HT-29 (cell line): ENCODE measurements at places on chromosomes 11 and 22. TPM values are rescaled to one million over a fixed set of nuclear protein-coding genes. Genes with fewer than 3 reads are reported as not detected.

- peak; percentile 25 for DNase-seq
Observed at GRCh38 chr11:120545813-120546212, 34.3 kb downstream of the GRIK4 start.

DNA sequence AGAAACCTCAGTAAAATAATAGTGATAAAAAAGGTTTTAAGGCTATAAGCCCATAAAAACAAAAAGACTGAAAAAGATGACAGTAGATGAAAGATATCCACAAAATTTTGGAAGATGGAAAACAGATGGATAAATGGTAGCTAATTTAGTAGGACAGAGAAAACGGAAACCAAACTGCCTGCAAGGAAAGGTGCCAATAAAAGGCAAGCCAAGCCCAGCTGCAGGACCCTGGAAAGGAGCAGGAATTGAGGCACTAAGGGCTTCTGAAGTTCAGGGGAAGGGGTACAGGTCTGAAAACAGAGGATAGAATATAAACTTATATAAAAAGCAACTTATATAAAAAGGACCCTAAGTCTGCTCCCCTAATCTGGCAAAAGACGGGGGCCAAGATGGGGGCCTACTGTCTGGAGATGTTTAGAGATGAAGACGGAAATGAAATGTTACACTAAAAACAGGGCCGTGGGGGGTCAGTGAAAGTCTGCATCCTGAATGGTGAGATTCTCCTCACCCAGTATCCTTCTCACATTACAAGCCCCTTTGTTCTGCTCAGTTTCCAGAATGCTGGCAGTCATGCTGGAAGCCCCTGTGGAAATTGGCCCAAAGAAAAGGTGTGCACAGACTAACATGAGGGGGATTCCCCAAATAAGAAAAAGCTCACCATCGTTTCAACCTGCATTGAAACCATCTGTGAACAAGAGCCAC is 269.3 kb upstream of the PITPNB start:
- no peak for DNase-seq

DNA sequence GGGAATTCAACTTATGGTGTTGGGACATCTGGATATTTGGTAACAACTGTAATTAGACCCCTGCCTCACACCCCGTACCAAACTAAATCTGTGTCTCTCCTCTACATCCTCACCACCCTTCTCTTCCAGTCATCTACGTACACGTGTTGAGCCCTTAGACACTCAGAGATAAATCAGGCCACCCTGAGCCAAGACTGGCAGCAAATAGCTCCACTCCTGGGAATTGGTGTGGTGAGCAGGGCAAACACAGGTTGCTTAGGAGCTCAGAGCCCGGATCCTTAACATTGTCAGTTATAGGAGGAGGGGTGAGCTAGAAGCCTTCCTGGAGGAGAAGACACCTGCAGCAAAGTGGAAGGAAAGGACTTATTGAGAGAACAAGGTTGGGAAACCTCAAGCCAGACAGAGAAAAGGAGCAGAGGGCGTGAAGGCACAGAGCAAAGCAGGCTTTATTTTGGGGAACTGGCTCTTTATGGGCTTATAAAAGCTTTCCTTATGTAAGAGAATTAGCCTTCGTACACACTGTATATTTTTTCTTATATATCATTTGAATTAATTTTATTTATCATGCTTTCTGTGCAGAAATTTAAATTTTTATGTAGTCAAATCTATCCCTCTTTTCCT is 36.9 kb upstream of the KLHL35 start:
- DNase-seq: no peak

GRCh38 chr11:124841201-124841600 is 24.0 kb upstream of the ROBO3 start:
- DNase-seq: no peak

DNA sequence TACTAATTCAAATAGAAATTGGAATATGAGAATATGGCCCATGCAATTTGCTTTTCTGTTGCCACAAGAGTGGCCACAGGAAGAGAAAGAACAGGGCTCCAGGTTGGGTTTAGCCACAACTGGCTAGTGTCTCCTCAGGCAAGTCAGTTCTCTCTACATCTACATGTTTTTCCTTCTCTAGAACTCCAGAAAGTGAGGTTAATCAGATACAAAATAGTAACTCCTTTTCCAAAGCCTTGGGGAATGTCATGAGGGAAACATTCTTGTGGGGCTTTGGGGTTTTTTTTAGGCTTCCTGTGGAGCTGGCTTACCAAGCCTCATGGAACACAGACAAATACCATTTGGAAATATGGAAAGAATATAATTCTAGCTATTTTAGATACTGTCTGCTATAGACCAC is 161.6 kb downstream of the NAV2 start:
- no peak for DNase-seq

GRCh38 chr11:14340721-14341120 is 18.3 kb downstream of the RRAS2 start:
- DNase-seq: no peak

GRCh38 chr11:118064956-118065355 is 11.9 kb upstream of the TMPRSS4 start:
- DNase-seq: no peak

- DNase-seq: no peak
Observed at GRCh38 chr11:47182380-47182779, 3.9 kb downstream of the PACSIN3 start.

GRCh38 chr22:37300551-37301017 is 18.3 kb downstream of the CYTH4 start:
- no peak for DNase-seq

- DNase-seq: no peak
Observed at GRCh38 chr11:61065955-61066638, 36.2 kb upstream of the CD5 start.

CELSR1 gene
- total RNA-seq: 6.8 and 12.4 TPM in 2 replicates

RNF169 gene
- 8.1 and 8.2 TPM in 2 replicates for total RNA-seq

CCDC81 gene
- total RNA-seq: 0.08 and 0.31 TPM in 2 replicates

RASSF10 gene
- total RNA-seq: 32.4 and 33.8 TPM in 2 replicates

HSPB2 gene
- not detected in 2 replicates for total RNA-seq

APOL2 gene
- 16.0 and 20.8 TPM in 2 replicates for total RNA-seq
